ENCODE measurements at places on chromosomes 7 and 10.

DNA sequence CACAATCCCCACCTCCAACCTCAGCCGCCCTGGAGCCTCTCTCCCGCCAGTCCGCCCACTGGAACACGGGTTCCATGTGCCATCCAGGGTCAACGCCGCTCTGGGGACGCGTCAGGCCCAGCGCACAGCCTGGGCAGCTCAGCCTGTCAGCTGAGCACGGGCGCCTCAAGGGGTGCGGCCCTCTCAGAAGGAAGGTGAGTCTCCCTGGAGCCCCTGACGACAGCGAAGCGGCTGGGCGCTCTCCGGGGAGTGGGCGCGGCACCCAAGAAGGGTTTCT, 1.2 kb upstream of the SLC18A3 start:
- DNase-seq: no peak

DNA sequence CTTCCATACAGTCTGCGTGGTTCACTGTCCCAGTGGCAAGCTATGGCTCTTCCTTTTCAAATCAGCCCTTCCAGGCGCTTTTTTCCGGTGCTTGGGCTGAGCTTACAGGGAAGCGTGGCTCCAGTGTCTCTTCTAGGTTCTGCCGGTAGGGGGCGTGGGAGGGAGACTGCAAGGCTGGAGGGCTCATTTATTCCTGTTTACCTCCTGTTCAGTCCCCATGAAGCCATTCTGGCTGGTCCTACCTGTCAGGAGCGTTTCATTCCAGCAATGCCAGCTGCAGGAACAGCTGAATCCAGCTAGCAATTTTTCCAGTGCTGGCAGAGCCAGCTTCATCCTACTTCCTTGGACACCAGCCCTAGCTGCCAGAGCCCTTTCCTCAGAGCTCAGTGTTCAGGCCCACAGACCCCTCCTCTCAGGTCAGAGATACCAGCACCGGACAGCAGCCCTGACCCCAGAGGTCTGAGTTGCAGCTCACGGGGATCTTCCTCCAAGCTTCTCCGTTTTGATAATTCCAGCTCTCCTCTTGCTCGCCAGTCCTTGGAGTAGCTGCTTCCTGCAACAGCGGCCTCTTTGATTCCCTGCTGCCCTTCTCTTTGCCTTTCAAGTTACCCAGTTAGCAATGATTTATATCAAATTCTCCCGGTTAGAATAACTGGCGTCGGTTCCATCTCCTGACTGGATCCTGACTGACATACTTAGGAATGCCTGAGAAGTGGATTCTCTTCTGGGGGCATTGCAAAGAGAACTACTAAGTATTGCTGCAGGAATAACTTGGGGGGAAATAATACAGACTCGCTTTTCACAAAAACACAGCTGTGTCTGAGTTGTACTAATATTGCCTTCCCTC, 129.8 kb downstream of the FRMD4A start:
- DNase-seq: peak; percentile 9

DNA sequence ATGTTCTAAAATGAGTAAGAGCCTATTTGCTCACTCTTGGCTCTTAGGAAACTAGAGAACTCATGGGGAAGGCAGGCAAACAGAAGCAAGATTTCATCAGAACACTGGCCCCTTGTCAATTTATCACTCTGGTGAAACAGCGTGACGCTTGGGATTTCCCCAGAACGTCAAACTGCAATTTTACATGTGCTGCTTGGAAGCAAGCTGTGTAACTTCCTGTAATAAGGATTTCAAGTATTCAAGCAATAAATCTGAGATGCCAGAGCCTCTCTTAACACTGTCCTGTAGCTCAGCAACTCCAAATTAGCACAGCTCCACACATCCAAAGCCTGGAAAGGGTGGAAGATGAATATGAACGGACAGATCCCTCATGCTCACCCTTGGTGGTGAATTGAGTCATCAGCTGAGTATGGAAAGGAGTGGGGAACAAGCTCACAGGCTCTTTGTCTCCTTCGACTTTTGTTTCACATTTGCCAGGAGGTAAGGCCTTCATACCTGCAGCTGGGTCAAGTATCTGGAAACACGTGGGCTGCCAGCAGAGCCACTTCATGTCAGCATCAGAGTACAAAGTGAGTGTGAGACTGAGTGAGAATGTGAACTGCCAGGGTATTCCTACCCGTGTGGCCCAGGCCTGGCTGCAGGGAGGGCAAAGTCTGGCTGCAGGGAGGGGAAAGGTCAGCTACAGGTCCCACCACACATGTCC, 140.4 kb upstream of the NAMPT start:
- peak; percentile 97 for DNase-seq

DNA sequence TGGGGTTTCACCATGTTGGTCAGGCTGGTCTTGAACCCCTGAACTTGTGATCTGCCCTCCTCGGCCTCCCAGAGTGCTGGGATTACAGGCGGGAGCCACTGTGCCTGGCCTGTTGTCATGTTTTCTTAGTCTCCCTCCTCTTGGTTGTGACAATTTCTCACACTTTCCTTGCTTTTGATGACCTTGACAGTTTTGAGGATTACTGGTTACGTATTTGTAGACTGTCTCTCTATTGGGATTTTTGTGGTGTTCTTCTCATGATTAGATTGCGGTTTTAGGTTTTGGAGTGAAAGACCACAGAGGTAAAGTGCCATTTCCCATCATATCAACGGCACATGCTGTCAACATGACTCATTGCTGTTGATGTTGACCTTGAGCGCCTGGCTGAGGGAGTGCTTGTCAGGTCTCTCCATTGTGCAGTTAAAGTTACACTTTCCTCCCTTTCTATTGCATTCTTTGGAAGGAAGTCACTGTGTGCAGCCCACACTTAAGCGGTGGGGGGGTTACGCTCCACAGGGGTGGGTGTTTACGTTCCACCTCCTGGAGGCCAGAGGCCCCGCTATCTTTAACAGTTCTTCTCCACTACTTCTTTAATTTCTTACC, 10.8 kb downstream of the NEURL1 start:
- DNase-seq: peak; percentile 80

DNA sequence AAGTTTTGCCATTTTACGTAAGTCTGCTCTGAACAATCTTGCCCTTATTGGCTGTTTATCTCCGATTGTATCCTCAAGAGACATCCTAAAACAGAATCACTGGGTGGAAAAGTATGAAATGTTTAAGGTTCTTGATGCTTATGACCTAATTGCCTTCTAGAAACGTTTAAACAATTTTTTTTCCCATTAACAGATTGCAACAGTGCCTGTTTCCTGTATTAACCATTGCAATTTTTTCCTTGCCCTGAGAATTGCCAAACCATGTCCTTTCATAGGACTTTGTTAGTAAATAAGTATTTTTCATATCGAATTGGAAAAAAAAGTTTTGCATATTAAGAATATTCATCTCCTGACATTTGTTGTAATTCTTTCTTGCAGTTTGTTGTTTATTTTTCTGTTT, 639.8 kb downstream of the INHBA start:
- no peak for DNase-seq

DNA sequence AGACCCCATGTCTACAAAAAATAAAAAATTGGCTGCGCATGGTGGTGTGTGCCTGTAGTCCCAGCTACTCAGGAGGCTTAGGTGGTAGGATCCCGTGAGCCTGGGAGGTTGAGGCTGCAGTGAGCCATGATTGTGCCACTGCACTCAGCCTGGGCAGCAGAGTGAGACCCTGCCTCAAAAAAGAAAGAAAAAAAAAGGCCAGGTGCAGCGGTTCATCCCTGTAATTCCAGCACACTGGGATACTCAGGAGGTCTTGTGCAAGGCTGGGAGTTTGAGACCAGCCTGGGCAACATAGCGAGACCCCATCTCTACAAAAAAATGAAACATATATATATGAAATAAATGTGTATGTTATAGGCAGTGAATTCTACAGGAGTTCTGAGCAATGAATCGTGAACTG, 44.5 kb upstream of the UBE2H start:
- DNase-seq: no peak
